Kasumi-1 (cell line): ENCODE measurements at places on chromosomes 3 and 15.

GRCh38 chr3:53885239-53885638 is 3.3 kb upstream of the ACTR8 start:
- DNase-seq = no peak

- DNase-seq = no peak
Measured at GRCh38 chr3:184543256-184543655, 18.3 kb upstream of the EPHB3 start.

- DNase-seq = no peak
Measured at GRCh38 chr15:70801109-70801508, 37.8 kb upstream of the UACA start.

DNA sequence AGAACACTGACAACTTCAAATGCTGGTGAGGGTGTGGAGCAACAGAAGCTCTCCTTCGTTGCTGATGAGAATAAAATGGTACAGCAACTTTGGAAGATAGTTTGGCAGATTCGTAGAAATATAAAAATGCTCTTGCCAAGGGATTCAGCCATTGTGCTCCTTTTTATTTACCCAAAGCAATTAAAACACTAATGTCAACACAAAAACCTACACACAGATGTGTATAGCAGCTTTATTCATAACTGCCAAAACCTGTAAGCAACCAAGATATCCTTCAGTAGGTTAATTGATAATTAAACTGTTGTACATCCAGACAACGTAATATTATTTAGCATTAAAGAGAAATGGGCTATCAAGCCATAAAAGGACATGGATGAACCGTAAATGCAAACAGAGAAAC is 37.8 kb upstream of the LSAMP start:
- no peak for DNase-seq

- DNase-seq = no peak
Measured at GRCh38 chr15:53116169-53116568, 326.0 kb upstream of the ONECUT1 start.

GRCh38 chr3:145133281-145133680 is 1027.7 kb downstream of the PLOD2 start:
- no peak for DNase-seq

DNA sequence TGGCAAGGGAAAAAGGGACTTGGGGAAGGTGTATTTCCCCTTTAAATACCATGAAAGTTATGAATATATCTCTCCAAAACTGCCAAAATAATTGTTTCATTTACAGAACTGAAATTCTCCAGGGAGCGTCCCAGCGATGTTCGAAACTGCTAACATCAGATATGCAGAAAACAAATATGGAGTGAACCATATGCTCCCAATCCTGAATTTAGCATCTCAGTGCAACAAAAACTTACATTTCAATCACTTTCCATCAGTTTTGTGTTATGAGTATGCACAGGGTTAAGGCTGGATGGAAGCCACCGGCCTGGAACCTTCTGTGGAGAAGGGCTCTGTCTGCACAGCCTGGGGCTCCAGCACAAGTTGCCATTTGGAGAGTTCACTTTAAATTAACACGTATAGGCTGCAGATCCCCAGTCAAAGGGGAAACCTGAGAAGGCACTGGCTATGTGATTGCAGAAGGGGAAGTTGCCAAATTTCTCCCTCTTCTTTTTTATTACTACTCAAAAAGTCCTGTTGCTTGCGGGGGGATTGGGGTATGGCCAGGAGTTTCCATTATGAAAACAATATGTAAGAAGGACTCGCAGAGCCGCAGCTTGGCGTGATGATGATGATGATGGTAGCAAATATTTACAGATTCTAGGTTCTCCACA is 56.9 kb upstream of the FOXP1 start:
- peak; percentile 84 for DNase-seq

- DNase-seq = peak; percentile 44
Measured at GRCh38 chr15:67836477-67836876, 3.4 kb downstream of the RNU6-1 start.

DNA sequence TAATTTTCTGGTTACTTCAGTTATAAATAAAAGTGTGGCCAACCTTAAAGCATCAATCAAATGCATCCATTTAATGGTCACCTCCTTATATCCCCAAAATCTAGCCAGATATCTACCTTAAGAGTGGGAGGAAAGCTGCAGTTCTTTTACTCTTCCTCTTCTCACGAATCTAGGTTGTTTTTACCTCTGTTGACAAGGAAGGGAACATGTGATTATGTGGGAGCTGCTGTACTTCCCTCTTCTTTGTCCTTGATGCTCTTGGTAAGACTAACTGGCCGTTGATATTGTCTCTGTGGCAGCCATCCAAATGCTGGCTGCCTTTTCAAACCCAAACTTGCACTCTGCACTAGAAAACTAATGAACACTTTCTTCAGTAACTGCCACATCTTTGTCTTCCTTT is 275.3 kb upstream of the CADM2 start:
- DNase-seq = peak; percentile 42

DNA sequence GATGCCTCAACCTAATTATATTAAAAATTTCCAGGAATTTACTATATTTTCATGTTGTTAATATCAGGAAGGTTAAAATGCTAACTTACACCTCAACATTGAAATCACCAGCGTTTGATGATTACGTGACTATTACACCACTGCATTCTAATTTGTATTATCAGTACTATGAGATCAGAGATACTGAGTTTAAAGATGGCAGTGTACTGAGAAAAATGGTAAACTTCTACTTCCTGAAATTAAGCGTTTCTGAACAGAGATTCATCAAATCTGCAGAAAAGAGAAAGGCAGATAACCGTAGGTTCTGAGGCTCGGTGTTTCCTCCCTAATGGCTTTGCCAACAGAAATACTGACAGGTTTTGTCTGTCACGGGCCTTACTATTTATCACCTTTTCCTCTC is 69.9 kb downstream of the CRTC3 start:
- DNase-seq = no peak

- no peak for DNase-seq
Measured at GRCh38 chr3:164208048-164208447, 870.2 kb downstream of the SI start.

DNA sequence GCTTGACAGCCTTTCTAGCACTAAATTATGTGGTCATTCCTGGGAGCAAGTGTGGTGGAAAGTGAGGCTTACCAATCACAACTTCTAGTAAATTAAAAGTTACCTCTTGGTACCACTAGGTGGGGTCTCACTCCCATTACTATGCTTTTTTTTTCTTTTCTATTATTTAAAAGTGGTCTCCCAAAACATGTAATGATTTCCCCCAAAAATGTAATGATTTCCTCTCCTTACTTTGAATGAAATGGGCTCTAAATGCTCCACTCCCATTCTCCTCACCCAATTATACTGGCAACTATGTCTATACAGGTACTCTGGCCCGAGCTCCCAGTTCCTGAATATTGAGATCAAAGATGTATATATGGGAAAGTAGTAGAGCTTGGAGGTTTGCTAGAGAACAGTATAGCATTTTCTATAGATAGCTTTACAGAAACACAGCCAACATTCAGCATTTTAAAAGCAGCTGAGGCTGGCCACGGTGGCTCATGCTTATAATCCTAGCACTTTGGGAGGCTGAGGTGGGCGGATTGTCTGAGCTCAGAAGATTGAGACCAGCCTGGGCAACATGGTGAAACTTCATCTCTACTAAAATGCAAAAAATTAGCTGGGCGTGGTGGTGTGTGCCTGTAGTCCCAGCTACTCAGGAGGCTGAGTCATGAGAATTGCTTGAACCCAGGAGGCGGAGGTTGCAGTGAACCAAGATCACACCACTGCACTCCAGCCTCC is 70.9 kb downstream of the DCUN1D1 start:
- peak; percentile 64 for DNase-seq

GRCh38 chr15:100426937-100427336 is 85.2 kb upstream of the ADAMTS17 start:
- DNase-seq = no peak

DNA sequence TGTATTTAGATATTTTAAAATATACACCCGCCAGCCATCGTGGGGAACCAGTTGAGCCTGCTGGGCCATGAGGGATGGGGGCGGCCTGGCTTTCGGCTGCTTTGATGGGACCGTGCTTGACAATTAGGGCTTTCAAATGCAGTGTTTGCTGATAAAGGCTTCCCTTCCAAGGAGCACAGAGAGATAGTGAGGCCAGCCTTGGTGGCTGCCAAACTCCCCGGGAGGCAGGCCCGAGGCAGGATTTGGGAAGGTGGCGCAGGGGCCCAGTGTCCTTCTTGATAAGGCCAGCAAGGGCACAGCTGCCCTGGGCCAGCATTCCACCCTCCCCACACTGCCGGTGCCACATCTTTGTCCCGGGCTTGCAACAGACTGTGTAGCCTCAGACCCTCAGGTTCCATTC is 75.6 kb downstream of the LINGO1 start:
- no peak for DNase-seq

- DNase-seq = no peak
Measured at GRCh38 chr3:12425850-12426579, 58.3 kb upstream of the TSEN2 start.

DNA sequence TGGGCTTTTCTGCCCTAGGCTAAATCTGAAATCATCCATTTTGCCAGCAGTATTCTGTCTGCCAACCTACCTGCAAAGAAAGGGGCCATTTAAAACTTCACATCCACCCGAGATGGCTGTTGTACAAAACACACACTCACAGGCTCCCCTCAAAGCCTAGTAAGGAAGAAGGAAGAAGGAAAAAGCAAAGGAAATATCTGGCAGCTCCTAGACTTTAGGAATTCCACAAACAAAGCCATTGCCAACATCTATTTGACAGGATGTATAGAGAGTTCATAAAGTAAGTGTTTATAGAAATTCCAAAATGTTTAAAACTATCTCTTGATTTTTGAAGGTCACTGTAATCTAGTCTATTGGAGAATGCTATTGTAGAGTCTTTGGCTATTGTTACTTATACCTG is 91.9 kb upstream of the THBS1 start:
- no peak for DNase-seq

DNA sequence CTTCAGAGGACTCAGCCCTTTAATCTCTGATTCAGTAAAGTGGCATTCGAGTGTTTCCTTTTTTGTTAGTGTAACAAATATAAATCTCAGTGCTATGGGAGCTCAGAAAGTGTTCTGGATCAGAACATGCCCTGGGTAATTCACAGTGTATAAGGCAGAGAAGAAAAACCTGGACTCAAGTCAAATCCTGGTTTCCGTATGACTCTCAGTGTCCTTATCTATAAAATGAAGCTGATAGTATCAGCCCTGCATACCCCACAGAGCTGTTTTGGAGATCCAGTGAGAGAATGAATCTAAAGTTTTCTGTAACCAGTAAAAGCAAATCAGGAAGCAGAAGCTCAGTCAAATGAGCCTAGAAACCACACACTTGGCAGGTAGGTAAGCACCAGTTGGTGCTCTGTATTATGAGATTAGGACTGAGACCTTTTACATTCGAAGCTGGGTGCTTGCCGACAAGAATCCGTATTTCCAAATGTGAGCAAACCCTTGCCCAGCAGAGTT is 67.2 kb downstream of the IL1RAP start:
- peak; percentile 22 for DNase-seq

DNA sequence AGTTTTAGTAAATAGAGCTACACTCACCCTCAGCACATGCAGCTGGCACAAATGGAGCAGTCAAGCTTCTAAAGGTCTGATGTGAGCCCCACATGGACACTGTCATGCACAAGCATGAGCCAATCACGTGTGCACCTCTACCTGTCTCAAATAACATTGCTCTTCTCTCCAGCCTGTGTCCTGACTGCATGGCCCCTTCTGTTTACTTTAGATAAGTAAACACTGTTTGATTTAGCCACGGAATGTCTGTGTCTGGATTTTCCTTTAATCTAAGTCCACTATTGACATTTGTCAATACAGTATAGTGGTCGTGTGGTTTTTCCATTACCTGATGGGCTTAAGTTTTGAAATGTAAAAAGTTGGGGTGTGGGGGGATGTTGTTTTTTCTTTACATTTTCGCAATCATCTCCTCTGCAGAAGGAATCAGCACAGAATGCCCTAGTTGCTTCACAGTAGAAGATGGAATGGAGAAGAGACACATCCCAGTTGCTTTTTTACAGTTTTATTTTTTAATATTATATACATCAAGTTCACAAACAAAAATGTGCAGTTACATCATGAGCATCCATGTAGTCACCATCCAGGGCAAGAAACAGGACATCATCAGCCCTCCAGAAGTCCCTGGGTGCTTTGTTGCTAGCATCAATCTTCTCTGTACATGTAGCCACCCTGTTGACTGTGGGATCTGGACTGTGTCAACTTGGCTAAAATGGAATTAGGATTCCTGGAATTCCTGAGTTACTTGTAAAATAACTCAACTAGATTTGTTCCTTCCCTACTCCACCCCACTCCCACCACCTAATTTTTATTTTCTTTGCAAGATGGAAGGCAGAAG is 146.1 kb downstream of the UACA start:
- DNase-seq = no peak

DNA sequence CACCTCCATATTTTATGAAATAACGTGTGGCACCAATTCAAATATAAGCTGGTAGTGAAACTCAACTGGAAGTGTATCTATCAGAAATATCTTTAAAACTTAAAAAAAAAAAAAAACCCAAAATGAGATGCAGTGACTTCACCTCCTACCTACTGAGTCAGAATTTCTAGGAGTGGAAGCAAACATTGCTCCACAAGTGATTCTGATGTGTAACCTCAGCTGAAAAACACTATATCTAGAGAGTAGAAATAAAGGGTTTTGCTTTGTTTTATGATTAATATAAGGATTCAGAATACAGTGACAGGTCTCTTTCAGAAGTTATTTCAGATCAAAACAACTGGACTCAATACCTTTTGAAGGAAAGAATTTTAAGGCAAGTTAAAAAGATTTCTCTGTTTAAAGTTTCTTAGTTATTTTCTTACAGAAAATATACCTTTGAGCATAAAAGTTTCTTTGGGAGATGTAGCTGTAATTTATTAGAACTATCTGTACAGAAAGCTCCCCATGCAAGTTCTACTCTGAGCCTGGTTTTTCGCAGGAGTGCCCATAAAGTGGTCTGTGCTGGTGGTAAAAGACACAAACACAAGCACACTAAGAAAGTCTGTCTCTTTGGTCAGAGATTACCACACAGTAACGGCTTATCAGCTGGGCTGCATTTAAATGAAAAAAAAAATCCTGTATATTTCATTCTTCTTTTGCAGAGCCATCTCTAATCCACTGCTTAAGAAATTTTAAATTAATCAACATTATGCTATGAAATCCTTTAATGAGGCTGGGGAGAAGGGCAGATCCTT is 59.9 kb upstream of the PPIB start:
- no peak for DNase-seq

- no peak for DNase-seq
Measured at GRCh38 chr3:141379250-141379966, 11.1 kb downstream of the ZBTB38 start.

GRCh38 chr3:70882104-70882503 is 569.7 kb upstream of the MDFIC2 start:
- DNase-seq = no peak

- DNase-seq = no peak
Measured at GRCh38 chr3:135760581-135760980, 204.9 kb upstream of the PPP2R3A start.

- no peak for DNase-seq
Measured at GRCh38 chr3:27715454-27715806, 6.7 kb downstream of the EOMES start.

- no peak for DNase-seq
Measured at GRCh38 chr3:122628567-122628966, 51.1 kb downstream of the PARP15 start.

- DNase-seq = no peak
Measured at GRCh38 chr15:98860281-98861041, 147.1 kb downstream of the PGPEP1L start.

GRCh38 chr3:43009547-43009946 is 30.4 kb downstream of the GASK1A start:
- DNase-seq = no peak

GRCh38 chr3:116179091-116179490 is 266.2 kb downstream of the LSAMP start:
- no peak for DNase-seq
